ENCODE measurements at places on chromosomes 2 and 18. TPM values are rescaled to one million over a fixed set of nuclear protein-coding genes. Genes with fewer than 3 reads are reported as not detected.

GRCh38 chr18:79554945-79555645 lies 124.5 kb upstream of the CTDP1 start:
- H3K27ac ChIP-seq, result no peak overlapping the region
- no peak overlapping the region for H3K4me3 ChIP-seq
- no peaks in the 10 kb centered on the region for H3K4me1 ChIP-seq
- peaks cover 15% of the 10 kb centered on the region for H3K27me3 ChIP-seq

DNA sequence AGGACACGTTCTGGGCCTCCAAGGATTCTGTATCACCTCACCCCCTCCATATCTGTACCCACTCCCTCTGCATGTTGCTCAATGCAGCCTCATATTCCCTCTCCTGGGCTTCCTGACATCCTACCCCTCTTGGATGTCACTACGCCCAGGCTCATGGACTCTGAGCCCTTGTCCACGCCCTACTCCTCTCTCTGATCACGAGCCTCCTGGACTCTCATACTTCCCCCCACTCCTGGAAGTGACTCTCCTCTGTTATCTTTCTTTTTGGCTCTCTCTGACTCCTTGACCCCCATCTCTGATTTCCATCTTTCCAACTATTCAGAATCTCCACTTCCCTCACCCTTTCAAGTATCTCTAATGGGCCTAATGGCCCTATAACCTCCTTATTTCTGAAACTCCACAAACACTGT lies 2.1 kb downstream of the TMEM198 start:
- no peaks in the 10 kb centered on the region for H3K27me3 ChIP-seq
- H3K4me3 ChIP-seq, result no peak overlapping the region
- peaks cover 9% of the 10 kb centered on the region for H3K4me1 ChIP-seq
- H3K27ac ChIP-seq, result no peak overlapping the region
- DNase-seq, result no peak
- peaks cover 6% of the 10 kb centered on the region for H3K36me3 ChIP-seq

- H3K27ac ChIP-seq, result no peak overlapping the region
- H3K4me1 ChIP-seq, result no peaks in the 10 kb centered on the region
- no peaks in the 10 kb centered on the region for H3K27me3 ChIP-seq
- H3K36me3 ChIP-seq, result peaks cover 41% of the 10 kb centered on the region
- no peak overlapping the region for H3K4me3 ChIP-seq
These were observed 11.2 kb downstream of the SAP130 start for GRCh38 chr2:128016620-128017019.

DNA sequence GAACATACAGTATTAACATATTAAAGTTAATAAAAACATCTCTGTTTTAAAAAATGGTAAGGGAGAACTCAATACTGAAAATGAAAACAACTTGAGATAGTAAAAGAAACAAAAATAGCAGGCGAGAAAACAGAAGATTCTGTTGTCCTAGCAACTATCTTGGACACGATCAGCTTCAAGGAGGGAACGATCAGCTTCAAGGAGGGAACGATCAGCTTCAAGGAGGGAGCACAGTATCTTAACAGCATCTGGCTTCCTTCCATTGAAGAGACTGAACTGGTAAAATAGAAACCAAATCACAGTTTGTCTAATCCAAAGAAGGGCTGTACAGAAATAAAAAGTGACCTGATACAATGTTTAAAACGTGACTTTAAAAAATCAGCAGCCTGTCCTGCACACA lies 51.8 kb downstream of the NDUFA10 start:
- H3K27me3 ChIP-seq, result no peaks in the 10 kb centered on the region
- H3K4me1 ChIP-seq, result no peaks in the 10 kb centered on the region
- no peak overlapping the region for H3K4me3 ChIP-seq
- DNase-seq, result no peak
- H3K36me3 ChIP-seq, result peaks cover 38% of the 10 kb centered on the region
- H3K27ac ChIP-seq, result no peak overlapping the region

- no peak overlapping the region for H3K27ac ChIP-seq
- peaks cover 4% of the 10 kb centered on the region for H3K27me3 ChIP-seq
- no peak for DNase-seq
- H3K4me1 ChIP-seq, result no peaks in the 10 kb centered on the region
- no peaks in the 10 kb centered on the region for H3K36me3 ChIP-seq
These were observed 219.2 kb downstream of the ZNF516 start for GRCh38 chr18:76275727-76276313.

DNA sequence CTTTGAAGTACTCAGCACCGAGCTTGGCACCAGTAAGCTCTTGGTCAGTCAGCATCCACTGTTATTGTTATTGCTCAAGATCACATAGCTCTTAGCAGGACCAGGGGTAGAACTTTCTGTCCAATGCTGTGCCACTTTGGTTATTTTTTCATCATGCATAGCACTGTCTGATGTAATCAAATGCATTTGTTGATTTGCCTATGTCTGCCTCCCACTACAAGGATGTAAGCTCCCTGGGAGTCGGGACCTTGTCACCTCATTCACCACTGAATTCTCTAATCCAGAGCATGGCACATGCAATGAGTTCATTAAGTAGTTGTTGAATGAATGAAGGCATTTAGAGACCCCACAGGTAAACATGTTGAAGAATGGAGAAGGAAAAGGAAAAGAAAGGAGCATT lies 29.0 kb upstream of the DLX1 start:
- no peaks in the 10 kb centered on the region for H3K27me3 ChIP-seq
- H3K4me1 ChIP-seq, result no peaks in the 10 kb centered on the region
- H3K4me3 ChIP-seq, result no peak overlapping the region
- H3K27ac ChIP-seq, result no peak overlapping the region
- no peak for DNase-seq

DNA sequence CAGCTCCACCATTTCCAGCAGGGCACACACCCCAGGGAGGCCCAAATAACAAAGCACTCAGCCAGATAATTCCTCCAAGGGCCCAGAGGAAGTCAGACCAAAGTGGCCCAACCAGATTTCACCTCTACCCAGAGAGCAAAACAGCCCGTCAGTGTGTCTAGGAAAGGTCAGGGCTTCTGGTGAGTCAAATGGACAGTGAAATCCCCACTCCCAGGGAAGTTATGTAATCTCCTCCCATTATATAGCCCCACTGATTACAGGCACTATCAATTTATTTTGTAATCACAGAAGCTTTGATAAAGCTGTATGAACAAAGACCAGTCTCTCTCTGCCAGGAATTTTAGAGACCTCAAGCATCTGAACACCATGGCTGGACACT lies 4.0 kb downstream of the B4GALT6 start:
- no peak overlapping the region for H3K27ac ChIP-seq
- peaks cover 9% of the 10 kb centered on the region for H3K27me3 ChIP-seq
- no peaks in the 10 kb centered on the region for H3K36me3 ChIP-seq
- no peaks in the 10 kb centered on the region for H3K4me1 ChIP-seq

DNA sequence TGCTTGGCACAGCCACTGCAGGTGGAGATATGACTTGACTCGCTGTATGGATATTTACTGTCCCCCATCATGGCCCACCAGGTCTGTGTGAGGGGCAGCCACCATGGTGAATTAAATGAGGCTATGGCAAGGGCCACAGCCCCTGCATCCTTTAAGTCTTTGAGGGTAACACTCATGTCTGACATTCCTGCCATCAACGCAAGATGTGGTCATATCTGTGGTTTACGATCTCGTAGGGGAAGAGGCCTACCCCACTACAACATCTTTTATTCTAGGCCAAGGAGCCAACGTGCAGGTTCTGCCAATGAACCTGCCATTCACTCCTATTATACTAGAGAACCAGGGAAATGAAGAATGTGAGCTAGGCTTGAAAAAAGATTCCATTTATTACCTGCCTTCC lies 381.6 kb upstream of the ID2 start:
- no peak overlapping the region for H3K4me3 ChIP-seq
- no peaks in the 10 kb centered on the region for H3K27me3 ChIP-seq
- H3K4me1 ChIP-seq, result peaks cover 5% of the 10 kb centered on the region
- no peaks in the 10 kb centered on the region for H3K36me3 ChIP-seq
- no peak overlapping the region for H3K27ac ChIP-seq

DNA sequence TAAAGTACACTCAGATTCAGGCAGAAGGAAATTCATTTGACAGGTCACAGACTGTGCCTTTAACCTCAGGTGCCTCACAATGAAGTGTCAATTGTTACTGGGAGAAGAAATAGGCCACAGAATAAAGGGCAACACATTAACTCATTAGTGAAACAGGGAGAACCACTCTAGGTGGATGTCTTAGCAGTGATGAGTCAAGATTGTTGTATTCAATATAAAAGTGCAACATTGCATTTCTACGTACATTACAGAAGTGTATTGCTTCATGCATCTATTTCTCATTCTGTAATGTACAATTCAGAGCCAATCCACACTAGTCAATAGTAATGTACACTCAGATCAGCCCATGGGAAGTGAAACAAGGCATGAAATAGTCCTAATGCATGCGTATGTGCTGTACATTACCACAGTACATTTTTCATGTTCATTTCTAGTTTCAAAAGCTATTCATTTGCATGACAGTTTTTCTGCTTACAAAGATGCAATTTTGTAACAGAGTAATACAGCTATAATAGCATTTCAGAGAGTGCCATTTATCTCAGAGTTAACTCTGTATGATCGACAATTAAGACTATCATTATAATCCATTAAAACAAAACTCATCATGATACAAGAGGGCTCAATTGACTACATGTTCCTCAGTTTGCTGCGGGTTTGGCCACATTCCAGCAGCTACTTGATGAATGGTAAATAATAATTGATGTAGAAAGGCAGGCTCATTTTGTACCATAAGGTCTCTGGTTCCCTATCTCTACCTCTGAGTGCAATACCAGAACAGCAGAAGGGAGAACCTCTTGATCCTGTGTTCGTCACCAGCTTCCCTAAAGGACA lies 12.2 kb upstream of the ARL5A start:
- H3K27me3 ChIP-seq, result no peaks in the 10 kb centered on the region
- DNase-seq, result no peak
- no peak overlapping the region for H3K27ac ChIP-seq
- no peak overlapping the region for H3K4me3 ChIP-seq
- H3K4me1 ChIP-seq, result no peaks in the 10 kb centered on the region
- H3K36me3 ChIP-seq, result no peaks in the 10 kb centered on the region

- H3K27ac ChIP-seq, result no peak overlapping the region
- H3K4me1 ChIP-seq, result no peaks in the 10 kb centered on the region
- H3K36me3 ChIP-seq, result no peaks in the 10 kb centered on the region
- no peak for DNase-seq
These were observed 287.9 kb downstream of the PDE11A start for GRCh38 chr2:177784745-177785067.

DNA sequence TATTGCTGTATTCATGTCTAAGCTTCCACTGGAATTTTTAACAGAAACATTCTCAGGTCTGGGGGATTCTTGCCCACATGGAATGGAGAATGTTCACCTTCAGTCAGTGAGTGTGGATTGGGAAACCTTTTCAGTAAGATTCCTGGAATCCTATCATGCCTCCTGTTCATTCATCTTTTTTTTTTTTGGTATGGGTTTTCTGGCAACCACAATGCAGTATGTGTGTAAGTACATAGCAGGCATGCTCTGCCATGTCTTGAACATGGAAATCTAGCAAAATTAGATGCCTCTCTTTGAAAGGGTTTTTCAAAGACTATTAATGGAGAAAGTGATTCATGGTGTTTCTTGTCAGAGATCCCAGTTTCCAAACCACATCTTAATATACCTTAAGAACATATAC lies 176.5 kb downstream of the LTBP1 start:
- H3K27ac ChIP-seq, result no peak overlapping the region
- H3K4me1 ChIP-seq, result peaks cover 9% of the 10 kb centered on the region
- DNase-seq, result peak; percentile 61
- no peak overlapping the region for H3K4me3 ChIP-seq

GRCh38 chr2:186737732-186738508 lies 44.1 kb downstream of the FAM171B start:
- no peak overlapping the region for H3K4me3 ChIP-seq
- H3K36me3 ChIP-seq, result no peaks in the 10 kb centered on the region
- H3K27ac ChIP-seq, result no peak overlapping the region
- no peaks in the 10 kb centered on the region for H3K4me1 ChIP-seq
- H3K27me3 ChIP-seq, result no peaks in the 10 kb centered on the region
- DNase-seq, result no peak

- peak overlapping the region; percentile 77 for H3K27ac ChIP-seq
- DNase-seq, result peak; percentile 38
- H3K27me3 ChIP-seq, result no peaks in the 10 kb centered on the region
- H3K4me1 ChIP-seq, result peaks cover 14% of the 10 kb centered on the region
- H3K4me3 ChIP-seq, result peak overlapping the region; percentile 45
These were observed 48.8 kb downstream of the C2orf42 start for GRCh38 chr2:70141902-70142589.

- no peak overlapping the region for H3K27ac ChIP-seq
- H3K4me3 ChIP-seq, result no peak overlapping the region
- peaks cover 17% of the 10 kb centered on the region for H3K27me3 ChIP-seq
- no peaks in the 10 kb centered on the region for H3K4me1 ChIP-seq
- DNase-seq, result no peak
These were observed 800 bp downstream of the RPRM start for GRCh38 chr2:153477636-153478288.

DNA sequence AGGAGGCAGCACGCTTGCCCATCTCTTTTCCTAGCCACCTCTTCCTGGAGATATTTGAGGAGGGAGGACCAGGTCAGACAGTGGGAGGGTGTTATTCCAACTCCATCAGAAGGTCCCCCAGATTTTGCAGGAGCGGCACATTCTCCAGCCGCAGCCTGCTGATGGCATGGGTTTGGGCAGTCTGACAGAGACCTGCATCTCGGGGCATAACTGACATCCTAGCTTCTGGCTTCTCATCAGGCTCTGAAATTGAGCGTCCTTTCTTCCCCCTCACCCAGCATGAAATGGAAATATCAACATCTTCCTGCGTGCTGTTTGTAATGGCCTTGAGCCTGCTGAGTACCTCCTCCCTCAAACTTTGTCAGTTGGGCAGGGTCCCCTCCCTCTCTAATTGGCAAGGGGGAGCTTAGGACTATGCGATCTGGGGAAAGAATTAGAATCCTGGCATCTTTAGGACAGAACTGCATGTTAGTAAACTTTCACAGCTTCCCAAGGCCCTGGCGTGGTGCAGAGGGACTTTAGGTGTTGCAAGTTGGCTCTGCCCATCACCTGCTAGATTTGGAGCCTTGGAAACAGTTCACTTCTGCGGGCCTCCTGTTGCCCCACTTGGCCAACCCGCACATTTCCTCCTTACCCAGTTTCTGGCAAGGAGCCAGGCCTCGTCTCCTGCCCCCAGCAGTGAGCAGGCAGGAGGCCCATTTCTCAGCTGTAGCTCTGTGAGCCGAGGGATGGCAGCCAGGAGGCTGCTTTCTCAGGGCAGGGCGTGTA lies 2.2 kb downstream of the ITM2C start:
- peaks cover 12% of the 10 kb centered on the region for H3K4me1 ChIP-seq
- peak; percentile 20 for DNase-seq
- H3K27me3 ChIP-seq, result peaks cover 16% of the 10 kb centered on the region
- no peak overlapping the region for H3K27ac ChIP-seq
- H3K4me3 ChIP-seq, result no peak overlapping the region
- H3K36me3 ChIP-seq, result no peaks in the 10 kb centered on the region

EHD3 gene
- total RNA-seq, result 39.8 TPM

ANKRD30BL gene
- total RNA-seq, result not detected

UGT1A8 gene
- not detected for total RNA-seq

CLASP1 gene
- 33.7 TPM for total RNA-seq

LCT gene
- under 0.01 TPM for total RNA-seq

ITGAV gene
- 204 TPM for total RNA-seq

KCNJ13 gene
- not detected for total RNA-seq

SERPINB4 gene
- not detected for total RNA-seq

ZNF407 gene
- total RNA-seq, result 25.6 TPM

GCG gene
- not detected for total RNA-seq

EN1 gene
- not detected for total RNA-seq

POTEE gene
- not detected for total RNA-seq

VWC2L gene
- not detected for total RNA-seq

PRKCE gene
- 32.4 TPM for total RNA-seq

EGR4 gene
- total RNA-seq, result not detected
